ENCODE measurements at places on chromosomes 5 and 9. TPM values are rescaled to one million over a fixed set of nuclear protein-coding genes. Genes with fewer than 3 reads are reported as not detected.

- no peak for DNase-seq
Measured at GRCh38 chr9:82997476-82998140, 65.3 kb downstream of the RASEF start.

- DNase-seq: no peak
Measured at GRCh38 chr5:172437445-172438318, 16.6 kb downstream of the SH3PXD2B start.

The PLEKHG4B gene
- polyA plus RNA-seq: 33.5 TPM

DNA sequence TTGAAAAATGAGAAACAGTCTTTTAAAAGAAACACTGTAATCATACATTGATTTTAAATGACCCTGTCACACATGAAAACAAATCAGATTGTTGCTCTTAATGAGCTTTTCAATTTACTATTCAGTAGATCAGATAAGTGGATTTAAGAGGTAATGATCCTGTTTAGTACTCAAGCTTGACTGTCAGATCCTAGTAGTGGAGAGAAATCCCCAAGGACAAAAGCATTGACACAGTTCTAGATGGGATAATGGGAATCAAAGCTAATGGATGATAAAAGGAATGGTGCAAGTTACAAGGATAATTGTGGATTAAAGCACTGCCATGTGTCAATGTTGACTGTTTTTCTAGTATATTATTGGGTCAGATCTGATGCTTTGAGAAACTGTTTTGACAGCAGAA lies 142.3 kb upstream of the TLX3 start:
- DNase-seq: no peak

GRCh38 chr9:118674942-118675341 lies 694.3 kb downstream of the BRINP1 start:
- DNase-seq: no peak

The OMD gene
- 1.1 TPM for polyA plus RNA-seq

DNA sequence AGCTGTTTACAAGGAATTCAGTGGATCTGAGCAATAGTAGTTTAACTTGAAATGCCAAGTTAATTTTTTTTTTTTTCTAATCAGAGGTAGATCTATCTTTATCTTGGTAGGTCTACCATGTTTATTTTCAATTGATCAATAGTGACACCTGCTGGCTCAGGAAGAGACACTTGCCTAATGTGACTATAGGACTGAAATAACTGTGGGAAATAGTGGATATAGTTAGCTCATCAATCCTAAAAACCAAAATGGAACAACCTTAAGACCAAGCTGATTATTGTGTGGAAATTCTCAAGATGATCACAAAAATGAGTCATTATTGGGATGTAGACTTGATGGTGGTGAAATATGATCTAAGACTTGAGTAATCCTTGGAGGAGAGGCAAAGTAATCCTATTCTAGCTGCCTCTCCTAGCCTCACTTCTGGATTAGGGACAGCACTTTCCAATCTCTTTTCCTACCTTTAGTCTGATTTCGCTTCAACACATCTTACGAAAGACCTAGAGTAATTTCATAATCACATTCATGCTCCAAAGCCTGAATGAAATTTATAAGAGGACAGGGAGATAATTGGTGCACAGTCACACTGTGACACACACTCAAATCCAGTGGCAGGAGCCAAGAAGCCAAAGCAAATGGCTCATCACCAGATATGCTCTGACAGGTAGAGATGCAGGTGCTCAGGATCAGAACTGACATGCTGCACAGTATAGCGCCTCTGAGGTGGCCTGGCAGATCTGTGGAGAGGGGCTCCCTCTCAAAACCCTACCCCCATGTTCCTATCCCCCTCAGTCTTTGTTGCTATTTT lies 156.3 kb downstream of the HMHB1 start:
- DNase-seq: peak; percentile 72

DNA sequence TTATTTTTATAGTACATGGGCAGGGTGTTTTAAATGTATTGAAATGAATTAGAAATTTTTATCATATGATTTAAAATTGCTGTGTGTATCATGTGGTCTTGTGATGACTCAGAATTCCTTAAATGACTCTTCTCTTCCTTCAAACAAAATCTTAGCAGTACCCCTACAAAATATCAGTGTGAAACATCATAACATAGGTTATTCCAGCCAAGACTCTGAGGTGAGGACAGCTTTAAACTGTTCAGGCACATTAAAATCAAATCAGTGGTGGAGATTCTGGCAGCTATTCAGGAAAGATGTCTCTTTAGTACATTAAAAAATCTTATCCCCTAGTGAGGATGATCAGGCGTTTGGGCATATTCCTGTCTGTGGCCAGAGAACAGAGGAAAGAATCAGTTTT lies 174.0 kb downstream of the MAN2A1 start:
- no peak for DNase-seq

- DNase-seq: peak; percentile 19
Measured at GRCh38 chr9:26786564-26786963, 106.0 kb downstream of the CAAP1 start.

The RASGEF1C gene
- polyA plus RNA-seq: 0.40 TPM

- DNase-seq: no peak
Measured at GRCh38 chr9:33506626-33507370, 17.3 kb upstream of the ANKRD18B start.

DNA sequence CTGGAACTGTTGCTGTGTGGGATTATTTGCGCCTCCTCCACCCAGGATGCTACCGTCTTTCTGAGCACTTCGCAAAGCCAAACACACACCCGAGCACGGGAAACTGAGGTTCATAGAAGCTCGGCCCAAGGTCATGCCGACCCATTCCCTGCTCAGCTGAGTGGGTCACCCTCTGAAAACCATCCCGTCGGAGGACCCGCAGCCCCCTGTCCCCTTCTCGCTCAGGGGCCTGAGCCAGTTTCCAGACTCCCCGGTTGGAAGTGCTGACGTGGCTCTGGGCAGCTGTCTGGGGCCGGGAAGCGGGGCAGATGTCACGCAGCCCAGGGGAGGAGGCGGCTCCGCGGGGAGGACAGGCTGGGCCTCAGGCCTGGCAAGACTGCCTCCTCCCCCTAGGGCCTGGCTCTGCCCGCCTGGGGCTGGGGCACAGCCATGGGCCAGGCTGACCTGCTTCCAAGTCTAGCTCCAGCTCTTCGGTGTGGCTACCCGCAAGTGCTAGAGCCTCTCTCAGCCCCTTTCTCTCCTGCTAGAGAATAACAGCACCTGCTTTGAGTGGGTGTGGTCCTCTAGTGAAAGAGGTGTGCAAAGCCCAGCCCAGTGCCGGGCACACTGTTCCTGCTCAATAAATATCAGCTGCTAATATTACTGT lies 9.9 kb upstream of the CXXC5 start:
- DNase-seq: peak; percentile 71

GRCh38 chr5:181222630-181223057 lies 437 bp upstream of the TRIM41 start:
- DNase-seq: no peak

DNA sequence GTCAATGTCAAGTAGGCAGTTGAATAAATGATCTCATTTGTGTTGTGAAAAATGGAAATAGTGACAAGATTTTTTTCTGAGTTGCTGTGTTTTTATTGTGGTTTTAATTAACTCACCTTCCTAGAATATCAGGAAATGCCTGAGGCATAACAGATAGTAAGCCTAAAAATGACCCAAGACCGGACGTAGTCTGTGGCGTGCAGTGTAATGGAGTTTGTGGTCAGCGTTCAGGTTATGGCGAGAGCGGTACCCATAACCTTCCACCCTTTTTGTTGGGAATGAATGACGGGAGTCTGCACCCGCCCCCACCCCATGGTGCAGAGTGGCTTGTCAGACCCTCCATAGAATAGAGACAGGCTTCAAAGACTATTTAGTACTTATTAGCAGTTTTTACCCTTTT lies 119.3 kb downstream of the GALNT10 start:
- no peak for DNase-seq

The UBLCP1 gene
- 56.1 TPM for polyA plus RNA-seq

DNA sequence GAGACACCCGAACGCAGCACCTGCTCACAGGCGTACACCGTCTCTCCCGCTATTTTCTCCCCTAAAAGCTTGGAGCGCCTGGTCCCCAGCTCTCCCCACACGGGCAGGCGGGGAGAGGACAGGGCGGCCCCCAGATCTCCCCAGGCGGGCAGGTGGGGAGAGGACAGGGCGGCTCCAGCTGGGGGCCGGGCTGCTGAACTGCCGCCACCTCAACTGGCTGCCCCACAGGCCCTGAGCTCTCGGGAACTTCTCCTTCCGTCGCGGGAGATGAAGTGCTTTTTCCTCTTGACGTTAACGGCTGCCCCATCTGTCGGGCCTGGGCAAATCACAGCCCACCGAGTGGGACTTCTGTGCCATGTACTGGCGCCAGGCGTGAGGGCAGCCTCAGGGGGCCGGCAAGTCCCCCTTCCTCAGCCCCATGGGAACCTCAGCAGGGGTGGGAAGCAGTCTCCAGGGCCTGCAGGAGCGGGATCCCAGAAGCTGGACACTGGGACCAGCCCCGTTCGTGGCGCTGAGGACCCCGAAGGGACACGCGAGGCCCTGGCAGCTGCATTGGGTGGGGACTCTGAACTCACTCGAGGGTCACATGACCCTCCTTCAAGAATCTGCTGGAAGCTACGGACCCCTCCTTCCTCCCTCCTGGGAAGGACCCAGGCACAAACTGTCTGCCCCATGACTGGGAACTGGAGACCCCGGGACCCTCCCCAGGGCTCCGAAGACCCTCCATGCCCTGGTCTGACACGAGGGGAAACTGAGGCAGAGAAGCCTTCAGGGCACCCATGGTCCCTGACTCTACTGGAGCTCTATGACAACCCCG lies 5.7 kb upstream of the EGFL7 start:
- no peak for DNase-seq

The TMEM174 gene
- polyA plus RNA-seq: not detected

DNA sequence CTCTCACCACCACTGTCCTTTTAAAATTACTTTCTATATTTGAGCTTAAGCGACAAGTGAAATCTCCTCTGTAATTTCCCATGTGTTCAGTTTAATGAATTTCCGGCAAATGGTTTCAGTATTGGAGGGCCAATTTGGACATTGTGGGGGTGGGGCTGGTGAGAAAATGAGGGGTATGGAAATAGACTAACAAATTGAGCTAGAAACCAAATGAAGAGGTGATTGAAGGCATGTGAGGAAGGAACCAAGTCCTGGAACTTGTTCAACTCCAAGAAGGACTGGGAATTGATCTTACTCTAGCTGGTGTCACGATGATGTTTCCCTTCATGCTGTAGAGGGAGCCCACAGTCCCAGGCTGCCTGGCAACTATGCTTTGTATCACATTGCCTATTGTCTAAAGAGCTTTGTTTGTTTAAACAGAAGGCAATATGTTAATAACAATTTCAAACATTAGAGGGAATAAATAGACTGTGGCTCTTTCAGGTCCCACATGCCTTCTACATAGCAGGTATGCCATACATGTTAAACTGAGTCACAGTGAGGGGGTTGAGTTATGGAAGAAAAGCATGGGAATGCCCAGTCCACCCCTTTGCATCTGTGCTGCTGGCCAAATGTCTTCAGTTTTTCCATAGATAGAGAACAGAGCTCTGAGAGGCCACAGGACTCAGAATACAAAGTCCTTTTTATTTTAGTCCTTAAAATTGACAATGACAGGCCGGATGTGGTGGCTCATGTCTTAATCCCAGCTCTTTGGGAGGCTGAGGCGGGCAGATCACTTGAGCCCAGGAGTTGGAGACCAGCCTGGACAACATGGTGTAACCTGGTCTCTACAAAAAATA lies 25.0 kb upstream of the MATR3 start:
- no peak for DNase-seq

The WDR38 gene
- not detected for polyA plus RNA-seq

The SLU7 gene
- polyA plus RNA-seq: 47.5 TPM

GRCh38 chr5:150637245-150638052 lies 3.0 kb upstream of the SYNPO start:
- DNase-seq: peak; percentile 76

The PPP2R2B gene
- polyA plus RNA-seq: 28.4 TPM

The PTPRD gene
- 7.9 TPM for polyA plus RNA-seq

DNA sequence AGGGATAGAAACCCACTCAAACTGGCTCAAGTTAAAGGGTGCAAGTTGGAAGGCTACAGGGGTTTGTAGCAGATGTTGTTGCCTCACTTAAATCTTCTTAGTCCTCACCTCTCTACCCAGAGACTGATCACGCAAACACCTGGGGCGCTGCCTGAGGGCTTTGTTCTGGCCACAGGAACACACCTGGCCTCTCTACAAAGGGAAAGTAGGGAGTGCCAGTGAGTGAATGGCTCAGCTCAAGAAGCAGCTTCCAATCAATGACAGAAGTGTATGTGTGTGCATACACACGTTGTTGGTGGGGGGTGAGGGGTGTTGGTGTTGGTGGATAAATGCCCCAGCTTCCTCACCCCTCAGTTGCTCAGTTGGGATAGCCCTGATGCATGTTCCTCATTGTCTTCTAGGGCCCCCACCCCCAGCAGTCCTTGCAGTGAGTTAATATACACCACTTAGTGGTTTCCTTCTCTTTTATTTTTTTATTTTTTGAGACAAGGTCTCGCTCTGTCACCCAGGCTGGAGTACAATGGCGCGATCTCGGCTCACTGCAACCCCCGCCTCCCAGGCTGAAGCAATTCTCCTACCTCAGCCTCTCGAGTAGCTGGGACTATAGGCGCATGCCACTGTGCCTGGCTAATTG lies 30.6 kb upstream of the CTNNA1 start:
- peak; percentile 63 for DNase-seq

DNA sequence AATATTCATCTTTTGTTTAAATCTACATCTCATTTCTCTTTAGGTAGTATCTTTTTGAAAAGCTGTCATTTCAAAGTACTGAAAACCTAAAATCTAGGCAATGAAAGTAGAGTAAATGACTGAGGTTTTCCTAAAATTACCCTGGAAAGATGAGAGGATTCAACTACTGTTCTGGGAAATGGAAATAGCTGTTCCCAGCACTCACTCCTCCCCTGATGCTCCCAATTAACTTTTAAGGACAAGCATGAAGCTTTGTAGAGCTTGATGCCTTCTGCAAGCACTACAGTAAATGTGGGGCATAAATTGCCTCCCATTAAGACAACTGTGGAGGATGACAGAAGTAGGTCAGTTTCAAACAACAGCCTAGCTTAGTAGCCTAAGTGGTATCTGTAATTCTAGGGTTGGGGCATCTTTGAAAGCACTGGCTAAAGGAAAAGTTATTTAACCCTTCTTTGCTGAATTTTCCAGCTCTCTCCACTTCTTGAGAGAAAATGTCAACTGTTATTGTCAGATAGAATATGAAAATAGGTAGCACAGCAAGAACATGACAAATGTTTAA lies 100.2 kb upstream of the GNA14 start:
- DNase-seq: no peak

GRCh38 chr5:173833196-173833985 lies 54.8 kb upstream of the CPEB4 start:
- no peak for DNase-seq

The GNAQ gene
- 22.3 TPM for polyA plus RNA-seq

- peak; percentile 38 for DNase-seq
Measured at GRCh38 chr9:7273575-7273974, 515.8 kb downstream of the KDM4C start.
